MV-4-11 (cell line): ENCODE measurements at places on chromosomes 16 and 17.

- peak; percentile 70 for DNase-seq
Measured at GRCh38 chr17:49252148-49252695, 21.6 kb upstream of the PHOSPHO1 start.

DNA sequence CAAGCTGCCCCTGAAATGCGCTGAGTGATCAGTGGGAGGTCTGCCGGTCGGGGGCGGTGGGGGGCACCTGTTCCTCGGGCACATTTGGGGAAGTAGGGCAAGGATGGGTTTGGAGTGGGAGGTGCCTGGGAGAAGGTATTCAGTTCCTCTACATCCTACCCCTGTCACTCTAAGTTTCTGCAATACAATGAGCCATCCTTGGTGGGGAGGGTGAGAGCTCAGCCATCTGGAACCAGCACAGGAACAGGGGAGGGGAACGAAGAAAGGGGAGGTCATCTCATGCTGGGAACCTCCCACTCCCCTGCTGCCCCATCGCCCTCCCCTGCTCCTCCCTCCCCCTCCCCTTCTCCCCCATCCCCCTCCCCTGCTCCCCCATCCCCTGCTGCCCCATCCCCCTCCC lies 4.2 kb downstream of the DPH1 start:
- DNase-seq = peak; percentile 13

- DNase-seq = no peak
Measured at GRCh38 chr17:76531486-76532038, 5.9 kb downstream of the CYGB start.

- DNase-seq = no peak
Measured at GRCh38 chr17:82647593-82648164, 565 bp downstream of the WDR45B start.

DNA sequence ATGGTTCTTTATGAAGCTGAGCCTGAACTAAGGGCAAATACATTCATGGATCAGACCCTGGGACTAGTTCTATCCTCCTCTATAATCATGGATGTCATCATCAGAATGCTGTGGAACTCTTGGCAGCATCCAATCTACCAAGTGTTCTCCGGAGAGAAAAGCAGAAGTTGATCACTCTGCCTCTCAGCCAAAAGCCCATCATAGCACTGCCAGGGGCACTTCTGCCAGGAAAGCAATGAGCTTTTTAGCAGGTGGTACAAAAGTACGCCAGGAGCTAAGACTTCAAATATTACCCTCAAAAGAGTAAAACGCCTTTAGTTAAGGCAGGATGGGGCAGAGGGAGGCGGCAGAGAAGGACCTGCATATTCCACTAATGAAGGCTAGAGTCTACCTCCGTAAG lies 279.0 kb downstream of the SLC39A11 start:
- no peak for DNase-seq

GRCh38 chr17:57556320-57556719 lies 188.8 kb downstream of the CCDC182 start:
- DNase-seq = peak; percentile 18

- DNase-seq = peak; percentile 96
Measured at GRCh38 chr17:17044846-17045561, 2.7 kb downstream of the MPRIP start.

DNA sequence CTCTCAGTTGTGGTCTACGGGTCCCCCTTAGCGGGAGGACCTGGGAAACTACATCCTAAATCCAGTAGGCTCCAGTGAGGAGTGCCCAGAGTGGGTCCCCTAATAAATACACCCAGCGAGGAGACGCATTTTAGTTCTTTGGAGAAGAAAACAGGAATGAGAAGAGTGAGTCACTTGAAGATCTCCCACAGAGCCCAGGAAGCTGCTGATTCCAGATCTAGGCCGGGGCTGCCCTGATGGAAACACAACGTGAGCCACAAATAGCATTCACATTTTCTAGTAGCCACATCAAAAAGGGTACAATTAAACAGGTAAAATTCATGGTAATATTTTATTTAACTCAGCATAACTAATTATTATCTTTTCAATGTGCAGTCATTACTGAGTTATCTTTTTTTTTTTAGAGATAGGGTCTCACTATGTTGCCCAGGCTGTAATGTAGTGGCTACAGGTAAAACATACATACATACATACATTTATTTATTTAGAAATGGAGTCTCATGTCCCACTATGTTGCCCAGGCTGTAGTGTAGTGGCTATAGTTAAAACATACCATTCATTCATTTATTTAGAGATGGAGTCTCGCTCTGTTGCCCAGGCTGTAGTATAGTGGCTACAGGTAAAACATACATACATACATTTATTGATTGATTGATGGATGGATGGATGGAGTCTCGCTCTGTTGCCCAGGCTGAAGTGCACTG lies 21.5 kb downstream of the FBXO31 start:
- DNase-seq = no peak

- no peak for DNase-seq
Measured at GRCh38 chr16:52708476-52708875, 161.5 kb upstream of the TOX3 start.

GRCh38 chr17:55263569-55264277 lies 1.0 kb upstream of the HLF start:
- no peak for DNase-seq

- DNase-seq = no peak
Measured at GRCh38 chr16:74825941-74826340, 51.3 kb upstream of the FA2H start.

- DNase-seq = peak; percentile 20
Measured at GRCh38 chr17:1484676-1485422, 7.6 kb downstream of the MYO1C start.

DNA sequence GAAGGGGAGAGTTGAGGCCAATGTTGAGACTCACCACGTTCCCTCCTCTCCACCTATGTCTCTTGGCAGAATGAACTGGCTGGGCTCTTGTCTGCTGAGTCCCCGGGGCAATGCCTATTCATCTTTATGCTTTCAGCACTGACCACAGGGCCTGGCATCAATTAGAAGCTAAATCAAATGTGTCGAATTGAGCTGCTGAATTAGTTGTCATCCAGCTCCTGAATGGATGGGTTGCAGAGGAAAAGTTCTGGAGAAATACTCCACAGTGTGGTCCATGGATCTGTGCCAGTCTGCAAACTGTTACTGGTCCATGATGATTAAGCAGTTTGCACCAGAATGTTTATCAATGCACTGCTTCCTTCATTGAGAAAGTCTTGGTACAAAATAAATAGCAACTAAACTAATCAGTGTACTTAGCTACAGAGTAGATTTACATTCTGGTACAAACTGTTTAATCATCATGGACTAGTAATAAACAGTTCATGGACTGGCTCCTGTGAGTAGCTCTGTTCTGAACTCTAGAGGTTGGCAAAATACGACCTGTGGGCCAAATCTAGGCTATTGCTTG lies 4.6 kb downstream of the CNGB1 start:
- no peak for DNase-seq

DNA sequence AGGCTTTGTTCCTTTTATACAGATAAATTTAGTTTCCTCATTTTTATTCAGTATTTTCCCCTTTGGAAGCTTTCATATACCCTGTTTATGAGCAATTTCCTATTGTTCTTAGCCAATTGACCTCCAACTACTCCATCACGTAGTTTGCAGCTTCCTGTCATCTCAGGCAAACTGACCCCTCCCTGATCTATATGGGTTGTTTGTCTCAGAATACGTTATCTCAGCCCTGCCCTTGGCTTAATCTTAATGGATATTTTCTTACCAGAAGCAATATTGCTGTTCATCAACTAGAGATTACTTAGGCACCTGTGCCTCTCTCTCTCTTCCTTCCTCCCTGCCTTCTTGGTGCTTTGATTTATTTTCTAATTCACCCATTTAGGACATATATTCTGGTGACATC lies 81.2 kb downstream of the ZNF18 start:
- DNase-seq = no peak

- no peak for DNase-seq
Measured at GRCh38 chr17:57471868-57472368, 215.6 kb downstream of the MSI2 start.

GRCh38 chr17:81298991-81299738 lies 4.1 kb upstream of the SLC38A10 start:
- DNase-seq = no peak

- peak; percentile 24 for DNase-seq
Measured at GRCh38 chr16:47019568-47019967, 46.1 kb upstream of the DNAJA2 start.

DNA sequence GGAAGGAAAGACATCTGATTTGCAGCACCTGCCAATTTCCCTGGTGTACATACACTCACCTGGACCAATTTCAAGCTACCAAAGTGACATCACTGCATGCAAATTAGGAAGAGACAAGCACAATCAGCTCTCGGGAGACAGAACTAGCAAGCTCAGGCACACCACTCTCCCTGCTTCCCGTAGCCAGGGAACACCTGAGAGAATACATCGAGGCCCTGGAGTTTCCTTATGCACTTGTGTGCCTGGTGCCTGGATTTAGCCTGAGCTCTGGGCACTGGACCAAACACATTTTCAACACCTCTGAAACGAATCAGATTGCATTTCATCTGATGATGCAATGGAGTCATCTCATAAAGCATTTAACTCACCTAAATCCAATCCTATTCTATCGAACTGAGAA lies 110.5 kb downstream of the HS3ST2 start:
- DNase-seq = no peak

DNA sequence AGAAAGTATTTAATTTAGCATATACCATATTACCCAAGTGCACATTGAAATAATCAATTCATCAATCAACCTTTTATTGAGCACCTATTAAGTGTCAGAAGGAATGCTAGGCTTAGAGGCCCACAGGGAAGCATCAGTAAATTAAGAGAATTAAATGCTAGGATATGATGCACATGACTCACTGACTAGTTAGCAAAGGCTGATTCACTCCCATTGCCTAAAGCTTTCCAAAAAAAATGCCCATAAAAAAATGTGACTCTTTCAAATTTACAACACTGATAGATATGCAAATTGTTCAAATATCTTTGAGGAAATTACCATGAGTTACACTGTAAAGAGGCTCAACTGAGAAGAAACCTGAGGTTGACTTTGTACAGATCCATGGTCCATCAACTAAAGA lies 883.3 kb downstream of the CDH11 start:
- no peak for DNase-seq

GRCh38 chr17:38797828-38798227 lies 1.5 kb downstream of the PIP4K2B start:
- no peak for DNase-seq

DNA sequence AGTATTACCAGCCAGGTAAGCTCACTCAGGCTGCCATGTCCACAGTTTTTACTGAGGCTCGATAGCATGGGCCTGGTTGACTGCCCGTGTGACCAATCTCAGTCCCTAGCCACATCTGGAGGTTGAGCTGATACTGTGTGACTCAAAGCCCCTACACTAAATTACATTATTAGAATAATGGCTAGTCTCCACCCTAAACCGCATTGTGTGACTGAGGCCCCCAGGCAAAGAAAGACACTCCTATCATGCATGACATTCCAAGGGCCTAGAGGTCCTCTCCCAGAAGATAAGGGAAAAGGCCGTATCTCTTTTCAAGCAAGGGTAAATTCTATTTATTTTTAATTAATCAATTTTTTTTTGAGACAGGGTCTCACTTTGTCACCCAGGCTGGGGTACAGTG lies 505.3 kb downstream of the HAPSTR1 start:
- no peak for DNase-seq

DNA sequence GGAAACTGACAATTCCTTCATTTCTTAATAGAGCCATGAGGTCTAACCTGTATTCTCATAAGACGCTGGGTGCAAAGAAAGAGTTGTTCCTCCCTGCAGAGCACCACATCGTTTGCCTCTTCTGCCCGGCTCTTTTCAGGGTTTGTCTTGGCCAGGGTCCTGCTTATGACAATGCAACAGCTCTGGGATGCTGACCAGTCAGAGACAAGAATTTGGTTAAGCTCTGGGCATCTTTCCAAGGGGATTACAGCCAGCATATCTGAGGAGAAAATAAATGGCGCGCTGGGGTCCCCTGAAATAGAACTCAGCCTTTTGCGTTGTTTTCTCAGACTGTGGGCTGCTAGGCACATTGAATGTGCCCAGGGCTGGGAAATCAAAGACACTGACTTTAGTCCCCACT lies 128.6 kb downstream of the SHISA6 start:
- no peak for DNase-seq

- no peak for DNase-seq
Measured at GRCh38 chr16:88749358-88749757, 35.7 kb downstream of the PIEZO1 start.

GRCh38 chr16:50271148-50272041 lies 5.0 kb downstream of the ADCY7 start:
- DNase-seq = no peak

- no peak for DNase-seq
Measured at GRCh38 chr17:50476545-50477315, 1.9 kb upstream of the RSAD1 start.

- peak; percentile 76 for DNase-seq
Measured at GRCh38 chr16:82331397-82331796, 161.4 kb upstream of the MPHOSPH6 start.

- DNase-seq = no peak
Measured at GRCh38 chr16:68324336-68324735, 13.5 kb downstream of the PRMT7 start.

DNA sequence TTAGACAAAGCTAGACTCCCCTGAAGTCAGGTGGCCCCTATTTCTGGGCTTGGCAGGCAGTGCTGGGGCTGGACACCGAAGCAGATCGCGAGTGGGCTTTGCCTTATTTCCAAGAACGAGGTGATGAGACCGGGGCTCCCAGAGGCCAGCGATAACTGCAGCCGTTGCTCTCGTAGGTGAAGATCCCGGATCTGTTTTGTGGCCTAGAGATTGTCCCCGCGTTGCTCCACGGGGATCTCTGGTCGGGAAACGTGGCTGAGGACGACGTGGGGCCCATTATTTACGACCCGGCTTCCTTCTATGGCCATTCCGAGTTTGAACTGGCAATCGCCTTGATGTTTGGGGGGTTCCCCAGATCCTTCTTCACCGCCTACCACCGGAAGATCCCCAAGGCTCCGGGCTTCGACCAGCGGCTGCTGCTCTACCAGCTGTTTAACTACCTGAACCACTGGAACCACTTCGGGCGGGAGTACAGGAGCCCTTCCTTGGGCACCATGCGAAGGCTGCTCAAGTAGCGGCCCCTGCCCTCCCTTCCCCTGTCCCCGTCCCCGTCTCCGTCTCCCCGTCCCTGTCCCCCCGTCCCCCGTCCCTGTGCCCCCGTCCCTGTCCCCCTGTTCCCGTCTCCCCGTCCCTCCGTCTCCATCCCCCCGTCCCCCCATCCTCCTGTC lies 1.5 kb upstream of the TBCD start:
- no peak for DNase-seq

DNA sequence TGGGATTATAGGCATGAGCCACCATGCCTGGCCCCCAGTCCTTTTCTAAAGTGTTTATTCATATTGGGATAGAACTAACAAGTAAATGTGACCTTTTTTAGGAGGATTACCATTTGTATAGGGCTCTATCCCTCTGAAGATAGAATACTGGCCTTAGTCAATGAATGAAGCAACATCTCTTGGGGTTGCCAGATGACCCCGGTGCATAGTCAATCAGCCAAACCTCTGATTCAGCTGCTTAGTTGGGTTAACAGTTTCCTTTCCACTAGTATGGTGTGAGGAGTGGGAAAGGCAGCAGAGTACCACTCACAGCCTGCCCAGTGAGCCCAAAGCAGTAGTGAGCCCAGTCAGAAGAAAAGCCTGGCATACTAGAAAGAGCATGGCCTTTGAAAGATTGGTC lies 94.6 kb upstream of the TBX2 start:
- no peak for DNase-seq

- peak; percentile 2 for DNase-seq
Measured at GRCh38 chr17:28698253-28698941, 13.3 kb downstream of the PROCA1 start.
